CD4-positive, alpha-beta T cell (primary cell): ENCODE measurements at places on chromosomes 3 and 15.

- DNase-seq: no peak
- no peak within 1 kb of the TSS for H3K27ac ChIP-seq
- peaks cover 10% of the 10 kb centered on the region for H3K4me1 ChIP-seq
- H3K36me3 ChIP-seq: no peaks in the 10 kb centered on the region
- H3K27me3 ChIP-seq: peaks cover 30% of the 10 kb centered on the region
Observed at GRCh38 chr3:66038726-66039589, at the start of gene MAGI1. MAGI1 (minus strand) TSS chr3:66038918; CDS start chr3:66038308, 610 bp downstream.

DNA sequence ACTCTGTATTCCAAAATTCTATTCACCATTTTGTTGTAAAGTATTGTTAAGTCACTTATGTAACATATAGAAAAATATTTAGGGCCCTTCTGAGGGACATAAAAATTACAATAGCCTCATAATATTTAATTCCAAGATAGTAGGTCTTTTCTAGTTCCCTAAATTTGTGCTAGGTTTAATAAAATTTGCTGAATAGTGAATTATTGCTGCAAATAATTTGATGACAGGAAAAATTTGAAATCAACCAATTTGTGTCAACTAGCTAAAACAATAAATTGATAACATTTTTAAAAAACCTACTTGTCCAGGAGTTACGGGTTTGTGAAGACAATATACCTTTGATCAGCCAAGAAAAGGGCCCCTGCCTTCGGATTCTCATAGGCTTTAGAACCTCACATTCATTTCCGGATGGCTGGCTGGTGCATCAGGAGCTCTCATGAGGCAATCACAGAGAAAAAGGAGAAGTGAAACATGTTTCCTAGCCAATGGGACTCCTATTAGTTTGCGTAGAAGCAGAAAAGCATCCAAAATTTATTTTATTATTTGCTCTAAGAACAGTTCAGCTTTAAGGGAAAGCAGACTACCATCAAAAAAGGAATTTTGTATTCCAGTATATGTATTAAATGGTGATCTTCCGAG lies 177.2 kb downstream of the LRRC3B start:
- H3K27me3 ChIP-seq: no peaks in the 10 kb centered on the region
- H3K4me1 ChIP-seq: no peaks in the 10 kb centered on the region
- H3K36me3 ChIP-seq: no peaks in the 10 kb centered on the region
- no peak for DNase-seq
- H3K4me3 ChIP-seq: no peak overlapping the region

- no peak overlapping the region for H3K27ac ChIP-seq
- H3K4me3 ChIP-seq: no peak overlapping the region
- no peaks in the 10 kb centered on the region for H3K27me3 ChIP-seq
- DNase-seq: no peak
- H3K4me1 ChIP-seq: no peaks in the 10 kb centered on the region
- H3K36me3 ChIP-seq: no peaks in the 10 kb centered on the region
Observed at GRCh38 chr3:149390772-149391212, 13.3 kb upstream of the TM4SF1 start.

- H3K27ac ChIP-seq: no peak overlapping the region
- no peak for DNase-seq
- H3K4me1 ChIP-seq: peaks cover 15% of the 10 kb centered on the region
- H3K4me3 ChIP-seq: no peak overlapping the region
- H3K36me3 ChIP-seq: no peaks in the 10 kb centered on the region
- H3K27me3 ChIP-seq: peaks cover 13% of the 10 kb centered on the region
Observed at GRCh38 chr3:194198938-194199337, 63.0 kb downstream of the HES1 start.

DNA sequence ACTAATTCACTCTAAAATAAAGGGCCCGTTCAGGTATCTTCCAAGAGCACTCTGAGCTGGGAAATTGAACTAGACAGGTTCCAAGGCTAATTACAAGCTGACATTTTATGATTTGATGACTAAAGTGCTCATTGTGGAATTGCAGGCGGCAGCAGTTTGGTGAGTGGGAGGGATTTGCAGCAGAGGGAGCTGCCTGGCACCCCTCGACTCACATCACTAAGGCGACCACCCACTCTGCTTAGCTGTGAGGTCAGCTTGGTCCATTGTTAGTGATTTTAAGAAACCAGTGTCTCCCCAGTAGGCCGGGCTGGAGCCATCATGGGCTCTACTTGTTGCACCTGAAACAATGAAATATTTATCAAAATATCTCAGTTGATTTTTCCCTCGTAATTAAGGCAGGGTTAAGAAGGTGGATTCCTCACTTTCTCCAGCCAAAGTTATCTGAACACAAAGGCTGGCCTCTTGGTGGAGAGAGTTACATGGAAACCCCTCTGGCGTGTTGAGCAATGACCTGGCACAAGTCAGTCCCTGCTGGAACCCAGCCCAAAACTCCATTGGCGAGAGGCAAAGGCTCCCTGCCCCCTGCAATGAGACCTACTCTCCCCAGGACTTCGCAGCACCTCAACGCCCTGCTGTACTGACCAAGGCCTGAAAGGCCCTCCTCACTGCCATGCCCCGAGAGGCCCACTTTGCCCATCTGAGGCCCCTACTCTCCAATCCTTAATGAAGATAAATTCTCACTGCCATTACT lies 65.0 kb upstream of the ATP2B2 start:
- no peaks in the 10 kb centered on the region for H3K27me3 ChIP-seq
- no peaks in the 10 kb centered on the region for H3K4me1 ChIP-seq
- no peaks in the 10 kb centered on the region for H3K36me3 ChIP-seq
- no peak overlapping the region for H3K27ac ChIP-seq
- H3K4me3 ChIP-seq: no peak overlapping the region
- DNase-seq: no peak

- H3K27ac ChIP-seq: no peak overlapping the region
- DNase-seq: no peak
- H3K27me3 ChIP-seq: no peaks in the 10 kb centered on the region
Observed at GRCh38 chr3:68186733-68187132, 532.3 kb upstream of the SUCLG2 start.

DNA sequence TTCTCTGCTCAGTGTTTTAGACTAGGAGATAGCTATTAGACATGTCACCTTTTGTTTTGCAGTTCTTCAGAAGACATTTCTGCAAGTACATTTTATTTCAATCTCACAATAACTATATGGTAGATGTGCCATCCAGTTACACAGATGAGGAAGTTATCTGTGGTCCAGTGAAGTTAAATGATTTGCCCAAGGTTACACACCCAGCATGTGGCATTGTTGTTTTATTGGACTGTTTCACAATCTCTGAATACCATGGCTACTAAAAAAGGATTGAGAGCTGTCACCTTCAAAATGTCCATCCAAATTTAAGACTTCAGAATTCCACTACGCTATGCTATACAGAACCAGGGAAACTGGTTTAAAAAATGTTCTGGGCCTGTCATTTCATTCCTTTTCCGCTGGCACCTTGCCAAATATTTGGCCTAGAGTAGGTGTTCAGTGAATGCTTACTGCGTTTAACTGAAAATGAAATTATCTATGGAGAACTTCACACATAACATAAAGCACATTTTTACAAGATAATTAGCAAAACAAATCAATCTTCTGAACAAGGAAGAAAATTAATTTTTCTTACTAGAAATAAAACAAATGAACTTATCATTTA lies 20.2 kb downstream of the TM6SF1 start:
- H3K36me3 ChIP-seq: no peaks in the 10 kb centered on the region
- DNase-seq: no peak
- H3K4me1 ChIP-seq: no peaks in the 10 kb centered on the region

DNA sequence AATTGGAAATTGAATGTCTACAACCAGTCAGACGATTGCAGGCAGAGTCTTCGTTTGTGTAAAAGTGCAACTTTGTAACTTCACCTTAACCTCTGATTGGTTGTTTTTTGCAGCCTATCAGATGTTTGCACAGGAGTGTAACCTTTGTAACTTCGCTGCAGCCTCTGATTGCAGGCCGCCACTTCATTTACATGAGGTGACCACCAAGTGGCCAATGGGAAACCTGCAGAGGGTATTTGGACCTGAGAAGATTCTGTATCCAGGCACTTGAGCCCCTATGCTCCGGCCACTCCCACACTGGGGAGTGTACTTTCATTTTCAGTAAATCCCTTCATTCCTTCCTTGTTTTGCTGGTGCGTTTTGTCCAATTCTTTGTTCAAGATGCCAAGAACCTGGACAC lies 68.1 kb upstream of the PFN2 start:
- no peaks in the 10 kb centered on the region for H3K4me1 ChIP-seq
- H3K36me3 ChIP-seq: no peaks in the 10 kb centered on the region
- no peaks in the 10 kb centered on the region for H3K27me3 ChIP-seq
- DNase-seq: no peak
